A673 (cell line): ENCODE measurements at places on chromosomes 6 and 20. TPM values are rescaled to one million over a fixed set of nuclear protein-coding genes. Genes with fewer than 3 reads are reported as not detected.

- H3K27me3 ChIP-seq: no peaks in the 10 kb centered on the region
- H3K36me3 ChIP-seq: no peaks in the 10 kb centered on the region
- no peak overlapping the region for H3K27ac ChIP-seq
- no peaks in the 10 kb centered on the region for H3K4me1 ChIP-seq
Observed at GRCh38 chr6:53236241-53236640, 87.6 kb upstream of the GCM1 start.

- no peak overlapping the region for H3K27ac ChIP-seq
- no peaks in the 10 kb centered on the region for H3K4me1 ChIP-seq
- no peaks in the 10 kb centered on the region for H3K27me3 ChIP-seq
- no peak overlapping the region for H3K4me3 ChIP-seq
- DNase-seq: no peak
Observed at GRCh38 chr6:128029826-128030225, 129.0 kb upstream of the THEMIS start.

- DNase-seq: no peak
- no peaks in the 10 kb centered on the region for H3K36me3 ChIP-seq
- H3K4me3 ChIP-seq: no peak overlapping the region
- H3K4me1 ChIP-seq: no peaks in the 10 kb centered on the region
- no peak overlapping the region for H3K27ac ChIP-seq
- no peaks in the 10 kb centered on the region for H3K27me3 ChIP-seq
Observed at GRCh38 chr6:170003451-170004160, 252.2 kb downstream of the ERMARD start.

GRCh38 chr6:20217891-20218290 lies 5.6 kb upstream of the MBOAT1 start:
- no peaks in the 10 kb centered on the region for H3K36me3 ChIP-seq
- no peak for DNase-seq
- no peak overlapping the region for H3K27ac ChIP-seq
- no peaks in the 10 kb centered on the region for H3K27me3 ChIP-seq
- peaks cover 9% of the 10 kb centered on the region for H3K4me1 ChIP-seq
- no peak overlapping the region for H3K4me3 ChIP-seq

Gene HLA-DRB1
- not detected in 2 replicates for total RNA-seq

DNA sequence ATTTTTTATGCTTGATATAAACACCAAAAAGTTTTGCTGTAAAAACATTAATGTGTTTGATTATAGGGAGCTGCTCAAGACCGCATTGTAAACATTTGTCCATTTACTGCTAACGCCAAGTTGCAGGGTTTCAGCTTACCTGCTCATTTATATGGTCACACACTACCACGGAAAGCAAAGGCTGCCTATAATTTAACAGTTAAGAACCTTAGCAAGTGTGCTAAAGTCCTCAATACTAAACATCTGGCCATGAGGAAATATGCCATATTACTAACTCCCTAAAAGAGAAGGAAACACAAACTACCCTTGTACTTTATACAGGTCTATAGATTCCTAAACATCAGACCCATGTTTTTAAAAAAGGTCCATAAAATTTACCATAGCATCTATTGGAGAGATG lies 129.5 kb downstream of the ASCC3 start:
- H3K4me3 ChIP-seq: no peak overlapping the region
- no peaks in the 10 kb centered on the region for H3K4me1 ChIP-seq
- no peak overlapping the region for H3K27ac ChIP-seq

DNA sequence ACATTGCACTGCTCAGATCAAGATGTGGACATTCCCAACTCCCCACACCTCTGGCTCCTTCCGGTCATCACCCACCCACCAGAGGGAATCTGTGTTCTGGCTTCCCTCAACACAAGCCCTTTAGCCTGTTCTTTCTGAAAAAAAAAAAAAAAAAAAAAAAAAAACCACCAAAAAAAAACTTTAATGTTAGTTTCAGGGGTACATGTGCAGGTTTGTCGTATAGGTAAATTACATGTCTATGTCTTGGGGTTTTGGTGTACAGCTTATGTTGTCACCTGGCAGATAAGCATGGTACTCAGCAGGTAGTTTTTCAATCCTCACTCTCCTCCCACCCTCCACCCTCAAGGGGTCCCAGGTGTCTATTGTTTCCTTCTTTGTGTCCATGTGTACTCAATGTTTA lies 135.8 kb upstream of the FOXA2 start:
- no peaks in the 10 kb centered on the region for H3K36me3 ChIP-seq
- H3K27me3 ChIP-seq: peaks cover 12% of the 10 kb centered on the region
- H3K27ac ChIP-seq: no peak overlapping the region
- DNase-seq: no peak

Gene SOX18
- 0.30 and 0.70 TPM in 2 replicates for total RNA-seq

DNA sequence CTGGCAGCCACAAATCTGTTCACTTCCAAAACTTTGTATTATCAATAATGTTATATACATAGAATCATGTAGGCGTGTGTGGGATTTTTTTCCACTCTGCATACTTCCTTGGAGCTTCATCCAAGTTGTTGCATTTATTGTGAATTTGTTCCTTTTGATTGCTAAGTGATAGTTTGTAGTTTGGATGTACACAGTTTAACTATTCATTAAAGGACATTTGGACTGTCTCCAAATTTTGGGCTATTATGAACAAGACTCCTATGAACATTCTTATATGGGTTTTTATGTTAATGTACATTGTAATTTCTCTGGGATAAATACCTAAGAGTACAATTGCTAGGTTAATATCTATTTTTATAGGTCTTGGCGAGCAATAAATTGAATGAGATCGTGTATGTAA lies 36.2 kb upstream of the GCNT2 start:
- H3K36me3 ChIP-seq: no peaks in the 10 kb centered on the region
- no peak overlapping the region for H3K27ac ChIP-seq
- H3K4me3 ChIP-seq: no peak overlapping the region

Gene ISM1
- total RNA-seq: 0.11 TPM in 1 of 2 replicates, not detected in the other

Gene IMPG1
- not detected in 2 replicates for total RNA-seq

GRCh38 chr6:73792738-73793137 lies 96.7 kb downstream of the CD109 start:
- H3K4me3 ChIP-seq: no peak overlapping the region
- no peaks in the 10 kb centered on the region for H3K27me3 ChIP-seq
- no peak for DNase-seq
- no peak overlapping the region for H3K27ac ChIP-seq
- no peaks in the 10 kb centered on the region for H3K36me3 ChIP-seq

DNA sequence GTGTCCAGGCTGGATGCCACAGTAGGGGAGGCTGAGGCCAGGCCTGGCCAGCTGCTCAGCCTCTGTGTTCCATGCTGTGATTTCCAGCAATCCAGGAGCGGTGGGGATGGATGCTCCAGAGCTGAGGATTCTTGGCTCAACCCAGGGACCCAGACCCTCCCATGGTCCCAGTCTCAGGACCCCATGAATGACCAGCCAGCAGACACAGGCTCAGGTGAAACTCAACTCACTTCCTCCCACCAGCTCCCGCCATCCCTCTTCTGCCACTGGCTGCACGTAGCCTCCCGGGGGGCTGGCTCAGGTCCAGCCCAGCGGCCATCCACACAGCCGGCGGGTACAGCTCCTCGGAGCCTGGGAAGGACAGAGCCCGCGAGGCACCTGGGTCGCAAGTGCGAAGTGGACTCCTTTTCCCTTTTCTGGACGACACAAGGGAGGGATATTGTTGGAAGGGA lies 54.5 kb upstream of the DACT2 start:
- H3K27me3 ChIP-seq: no peaks in the 10 kb centered on the region
- no peaks in the 10 kb centered on the region for H3K36me3 ChIP-seq
- no peak for DNase-seq
- H3K4me1 ChIP-seq: peaks cover 13% of the 10 kb centered on the region
- no peak overlapping the region for H3K4me3 ChIP-seq

Gene DEFB132
- total RNA-seq: not detected in 2 replicates

Gene ZKSCAN3
- total RNA-seq: 8.0 and 8.7 TPM in 2 replicates

DNA sequence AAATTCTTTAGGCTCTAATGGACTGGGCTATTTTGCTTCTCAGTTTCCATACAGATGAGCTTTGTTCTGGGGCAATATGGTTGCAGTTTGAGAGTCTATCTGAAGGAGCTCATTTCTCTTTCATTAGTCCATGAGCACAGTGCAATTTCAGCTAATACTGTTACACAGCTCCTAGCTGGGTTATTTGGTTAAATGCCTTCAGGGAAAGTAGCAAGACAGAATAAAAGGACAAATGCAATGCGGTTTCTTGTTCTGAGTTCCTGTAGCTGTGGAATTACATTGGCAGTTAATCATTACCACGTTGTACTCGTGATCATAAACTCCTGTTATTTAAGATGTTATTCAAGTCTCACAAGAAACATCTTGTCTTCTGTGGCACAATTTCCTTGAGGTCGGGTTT lies 127.7 kb downstream of the BFSP1 start:
- peaks cover 12% of the 10 kb centered on the region for H3K36me3 ChIP-seq
- H3K27ac ChIP-seq: no peak overlapping the region
- H3K4me3 ChIP-seq: no peak overlapping the region
- no peak for DNase-seq
- no peaks in the 10 kb centered on the region for H3K27me3 ChIP-seq
- no peaks in the 10 kb centered on the region for H3K4me1 ChIP-seq

Gene NMBR
- total RNA-seq: not detected in 2 replicates

DNA sequence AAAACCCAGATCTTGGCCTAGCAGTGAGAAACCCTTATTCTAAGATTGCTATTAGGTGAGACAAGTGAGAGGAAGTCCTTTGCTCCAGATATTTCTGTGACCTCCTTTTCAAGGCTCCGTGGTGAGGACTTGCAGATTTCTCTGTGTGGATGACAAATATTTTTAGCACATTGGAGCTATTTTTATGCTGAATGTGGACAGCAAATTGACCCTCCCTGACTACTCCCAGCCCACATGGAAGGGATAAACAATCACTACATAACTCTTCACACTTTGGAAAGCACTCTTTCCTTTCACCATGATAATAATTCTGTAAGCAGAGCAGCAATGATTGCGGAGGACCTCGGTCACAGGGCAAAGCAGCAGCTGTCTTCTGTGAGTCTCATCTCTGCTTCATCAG lies 88.0 kb upstream of the ADGRF1 start:
- no peak for DNase-seq
- no peak overlapping the region for H3K27ac ChIP-seq

DNA sequence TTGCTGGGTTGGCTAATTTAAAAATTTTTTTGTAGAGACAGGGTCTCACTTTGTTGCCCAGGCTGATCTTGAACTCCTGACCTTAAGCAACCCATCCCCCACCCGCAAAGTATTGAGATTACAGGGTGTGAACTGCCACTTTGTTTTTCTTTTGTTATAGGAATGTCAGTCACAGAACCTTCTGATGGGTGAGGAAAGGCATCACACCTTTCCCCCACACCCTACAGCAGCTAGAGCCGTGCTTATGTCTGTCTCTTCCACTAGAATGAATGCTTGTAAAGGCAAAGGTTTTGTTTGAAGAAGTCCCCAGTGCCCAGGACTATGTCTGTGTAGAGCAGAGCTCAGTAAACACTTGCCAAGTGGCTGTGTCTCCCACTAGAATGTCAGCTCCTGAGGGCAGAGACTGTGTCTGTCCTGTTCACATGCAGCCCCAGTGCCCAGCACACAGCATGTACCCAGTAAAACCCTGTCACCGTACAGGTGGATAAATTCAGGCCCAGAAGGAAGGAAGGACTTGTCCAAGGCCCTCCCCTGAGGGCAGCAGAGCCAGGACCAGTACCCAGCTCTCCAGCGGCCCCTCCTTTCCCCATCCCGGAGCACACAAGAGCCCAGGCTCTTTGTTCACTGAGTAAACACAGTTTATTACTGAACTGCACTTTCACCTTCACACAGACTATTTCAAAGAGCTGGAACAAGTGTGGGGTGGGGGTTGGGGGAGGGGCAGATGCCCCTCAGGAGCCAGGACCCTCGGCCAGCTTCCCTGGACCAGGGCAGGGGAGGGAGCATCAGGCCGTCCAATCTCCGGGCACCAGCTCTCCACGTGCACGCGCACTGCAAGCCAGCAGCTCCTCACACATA lies 26.4 kb downstream of the COX4I2 start:
- H3K36me3 ChIP-seq: peaks cover 9% of the 10 kb centered on the region
- no peak for DNase-seq
- no peak overlapping the region for H3K4me3 ChIP-seq
- H3K27me3 ChIP-seq: no peaks in the 10 kb centered on the region
- H3K4me1 ChIP-seq: peaks cover 10% of the 10 kb centered on the region

Gene LKAAEAR1
- total RNA-seq: 0.37 and 0.62 TPM in 2 replicates

GRCh38 chr6:142279350-142280180 lies 22.2 kb upstream of the ADGRG6 start:
- H3K4me1 ChIP-seq: no peaks in the 10 kb centered on the region
- H3K4me3 ChIP-seq: no peak overlapping the region
- no peak overlapping the region for H3K27ac ChIP-seq
- no peaks in the 10 kb centered on the region for H3K36me3 ChIP-seq

GRCh38 chr6:136994782-136995181 lies 50.0 kb downstream of the IL20RA start:
- H3K27me3 ChIP-seq: peaks cover 30% of the 10 kb centered on the region
- H3K36me3 ChIP-seq: no peaks in the 10 kb centered on the region
- no peaks in the 10 kb centered on the region for H3K4me1 ChIP-seq
- H3K4me3 ChIP-seq: no peak overlapping the region
- H3K27ac ChIP-seq: no peak overlapping the region

DNA sequence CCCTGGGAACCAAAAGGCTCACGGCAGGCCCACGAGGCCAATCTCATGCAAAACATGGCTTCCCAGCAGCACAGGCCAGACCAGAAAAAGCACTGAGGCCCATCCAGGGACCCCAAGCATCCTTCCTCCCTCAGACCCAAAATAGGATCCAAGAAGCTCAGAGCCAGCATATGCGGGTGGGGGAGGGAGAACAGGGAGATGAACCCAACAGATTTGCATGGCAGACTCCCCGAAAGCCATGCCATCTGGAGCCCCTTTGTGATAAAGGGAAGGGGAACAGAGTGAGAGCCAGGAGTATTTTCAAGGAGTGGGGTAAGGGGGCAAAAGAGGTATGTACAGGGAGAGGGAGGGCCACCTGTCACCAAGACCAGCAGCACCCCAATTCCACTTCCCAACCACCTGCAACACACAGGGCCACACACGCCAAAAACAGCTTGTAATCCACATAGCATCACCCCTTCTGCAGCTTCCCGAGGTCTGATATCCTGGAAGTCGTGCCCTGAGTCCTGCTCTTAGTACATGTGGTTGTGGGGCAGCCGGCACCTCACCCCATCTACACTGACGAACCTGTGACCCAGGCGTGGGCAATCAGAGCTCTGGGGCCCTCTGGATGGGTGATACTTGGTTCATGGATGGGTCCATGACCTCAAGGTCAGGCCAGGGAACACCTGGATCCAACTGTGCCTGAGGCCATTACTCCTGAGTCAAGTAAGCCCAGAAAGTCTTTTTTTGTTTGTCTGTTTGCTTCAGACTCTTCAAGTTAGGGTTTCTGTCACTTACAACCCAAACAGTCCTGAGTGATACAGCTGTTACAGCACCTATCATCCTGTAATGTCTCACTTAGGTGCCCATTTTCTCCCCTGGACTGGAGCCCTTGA lies 24.4 kb downstream of the PREX1 start:
- no peak for DNase-seq
- H3K27me3 ChIP-seq: no peaks in the 10 kb centered on the region
- no peak overlapping the region for H3K4me3 ChIP-seq
- peaks cover 21% of the 10 kb centered on the region for H3K36me3 ChIP-seq
- H3K27ac ChIP-seq: no peak overlapping the region
